Neuronal stem cell (in vitro differentiated cells): ENCODE measurements at places on chromosomes 1 and 21.

GRCh38 chr1:86541859-86542258, 5.0 kb upstream of the CLCA4 start:
- no peaks in the 10 kb centered on the region for H3K36me3 ChIP-seq
- H3K27me3 ChIP-seq, result no peaks in the 10 kb centered on the region
- H3K27ac ChIP-seq, result no peak overlapping the region
- no peaks in the 10 kb centered on the region for H3K4me1 ChIP-seq
- no peak overlapping the region for H3K4me3 ChIP-seq
- DNase-seq, result no peak

DNA sequence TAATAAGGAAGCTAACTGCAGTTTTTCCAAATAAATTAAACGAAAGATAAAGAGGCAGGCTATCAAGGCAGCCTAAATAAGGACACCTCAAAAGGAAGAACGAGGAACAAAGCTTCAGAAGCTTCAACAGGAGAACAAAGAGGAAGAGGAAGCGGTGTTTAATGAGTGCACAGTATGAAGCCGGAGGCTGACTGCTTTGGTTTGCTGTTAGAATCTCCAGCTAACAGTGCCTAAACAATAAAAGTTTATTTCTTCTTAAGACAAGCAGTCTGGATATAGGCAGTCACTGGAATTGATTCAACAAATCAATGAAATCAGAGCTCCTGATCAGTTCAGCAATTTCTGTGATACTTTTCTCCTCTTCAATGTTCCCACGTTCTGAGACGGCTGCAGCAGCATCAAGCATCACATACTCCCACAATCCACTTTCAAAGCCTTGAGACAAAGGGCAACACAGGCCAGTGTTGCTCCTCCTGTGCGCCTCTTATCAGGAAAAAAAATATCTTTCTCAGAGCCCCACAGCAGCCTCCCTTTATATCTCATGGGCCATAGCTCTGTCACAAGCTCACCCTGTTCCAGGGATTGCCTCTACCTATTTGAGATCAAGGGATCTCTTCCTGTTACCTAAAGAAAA, 365.6 kb upstream of the ST6GALNAC5 start:
- H3K36me3 ChIP-seq, result no peaks in the 10 kb centered on the region
- H3K4me3 ChIP-seq, result no peak overlapping the region
- DNase-seq, result peak; percentile 67
- H3K4me1 ChIP-seq, result peaks cover 24% of the 10 kb centered on the region
- peak overlapping the region; percentile 87 for H3K27ac ChIP-seq

GRCh38 chr1:241343956-241344355, 13.0 kb downstream of the RGS7 start:
- no peaks in the 10 kb centered on the region for H3K27me3 ChIP-seq
- no peak overlapping the region for H3K27ac ChIP-seq

DNA sequence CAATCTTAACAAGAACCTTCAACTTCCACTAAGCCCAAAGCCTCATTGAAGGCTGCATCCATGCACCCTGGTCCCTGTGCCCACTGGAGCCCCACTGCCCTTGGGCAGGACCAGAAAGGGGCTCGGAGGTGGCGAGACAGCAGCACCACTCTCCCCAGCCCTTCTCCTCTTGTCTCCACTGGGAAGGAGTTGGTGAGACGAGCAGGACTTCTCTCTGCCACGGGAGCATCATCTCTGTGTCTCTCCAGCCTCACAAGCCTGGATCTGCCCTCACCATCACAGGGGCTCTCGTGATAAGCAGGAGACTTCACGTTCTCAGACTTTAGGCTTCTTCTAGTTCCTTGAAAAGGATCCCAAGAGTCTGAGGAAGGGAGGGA, 7.2 kb upstream of the ETV3L start:
- no peaks in the 10 kb centered on the region for H3K27me3 ChIP-seq
- DNase-seq, result no peak
- H3K36me3 ChIP-seq, result no peaks in the 10 kb centered on the region
- peaks cover 10% of the 10 kb centered on the region for H3K4me1 ChIP-seq

DNA sequence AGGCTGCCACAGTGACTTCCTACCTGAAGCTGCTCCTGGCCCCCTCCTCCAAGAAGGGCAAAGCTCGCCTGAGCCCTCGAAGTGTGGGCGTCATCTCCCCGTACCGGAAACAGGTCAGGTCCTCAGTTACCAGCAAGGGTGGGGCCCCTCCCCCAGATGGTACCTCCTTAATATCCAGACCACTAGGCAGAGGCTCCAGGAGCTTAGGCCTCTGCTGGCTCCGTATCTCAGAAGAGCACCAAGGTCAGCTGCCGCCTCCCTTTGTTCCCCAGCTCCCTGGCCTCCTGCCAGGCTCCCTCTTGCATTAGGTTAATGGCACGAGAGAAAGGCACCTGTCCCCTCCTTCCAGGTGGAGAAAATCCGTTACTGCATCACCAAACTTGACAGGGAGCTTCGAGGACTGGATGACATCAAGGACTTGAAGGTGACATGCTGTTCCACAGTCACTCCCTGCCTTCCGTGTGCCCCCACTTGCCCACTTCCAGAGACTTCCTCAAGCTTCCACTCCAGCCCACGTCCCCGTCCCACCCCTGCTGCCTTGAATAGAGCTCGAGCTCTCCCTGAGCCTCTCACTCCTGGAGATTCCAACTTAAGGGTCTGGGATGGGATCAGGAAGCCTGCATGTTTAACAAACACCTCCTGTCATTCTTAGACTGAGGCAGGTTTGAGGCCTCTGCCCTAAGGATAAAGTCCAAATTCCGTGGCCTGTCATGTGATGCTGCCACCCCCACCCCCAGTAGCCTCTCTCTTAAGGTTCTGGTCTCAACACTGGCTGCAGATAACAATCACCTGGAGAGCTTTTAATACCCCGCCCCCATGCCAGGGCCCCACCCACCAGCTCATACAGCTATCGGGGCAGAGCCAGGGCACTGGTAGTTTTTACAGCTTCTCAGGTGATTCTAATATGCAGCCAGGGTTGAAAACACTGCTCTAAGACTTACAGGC, 8.3 kb downstream of the RHOC start:
- peaks cover 16% of the 10 kb centered on the region for H3K4me1 ChIP-seq
- no peaks in the 10 kb centered on the region for H3K27me3 ChIP-seq
- no peak overlapping the region for H3K27ac ChIP-seq
- H3K4me3 ChIP-seq, result no peak overlapping the region
- peaks cover 55% of the 10 kb centered on the region for H3K36me3 ChIP-seq

DNA sequence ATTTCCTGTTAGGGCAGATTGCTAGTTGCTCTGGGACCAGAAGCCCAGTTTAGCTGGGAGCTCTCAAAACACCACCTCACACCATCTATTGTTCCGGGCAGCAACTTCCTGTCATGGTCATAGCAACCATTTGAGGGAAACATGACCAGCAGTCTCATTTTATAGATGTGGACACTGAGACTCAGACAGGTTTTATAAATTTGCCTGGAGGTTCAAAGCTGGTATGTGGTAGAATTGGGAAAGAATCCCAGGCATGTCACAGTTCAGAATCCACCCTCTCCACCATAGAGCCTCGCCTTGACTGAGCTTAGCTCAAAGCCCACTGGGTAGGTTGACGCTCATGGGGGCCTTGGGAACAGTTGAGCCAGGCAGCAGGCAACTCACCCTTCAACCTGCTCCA, 14.0 kb upstream of the TRIM67 start:
- no peak overlapping the region for H3K4me3 ChIP-seq
- H3K4me1 ChIP-seq, result no peaks in the 10 kb centered on the region
- no peaks in the 10 kb centered on the region for H3K27me3 ChIP-seq
- H3K36me3 ChIP-seq, result no peaks in the 10 kb centered on the region
- H3K27ac ChIP-seq, result no peak overlapping the region

- no peak overlapping the region for H3K27ac ChIP-seq
- no peak overlapping the region for H3K4me3 ChIP-seq
- no peak for DNase-seq
- H3K4me1 ChIP-seq, result peaks cover 2% of the 10 kb centered on the region
Measured at GRCh38 chr1:33886496-33886895, 22.6 kb downstream of the HMGB4 start.

- no peaks in the 10 kb centered on the region for H3K36me3 ChIP-seq
- no peak overlapping the region for H3K27ac ChIP-seq
- H3K4me1 ChIP-seq, result peaks cover 9% of the 10 kb centered on the region
- no peaks in the 10 kb centered on the region for H3K27me3 ChIP-seq
- no peak for DNase-seq
Measured at GRCh38 chr21:26948194-26948593, 18.7 kb downstream of the ADAMTS5 start.

- H3K4me1 ChIP-seq, result peaks cover 2% of the 10 kb centered on the region
- no peak overlapping the region for H3K4me3 ChIP-seq
- no peak overlapping the region for H3K27ac ChIP-seq
Measured at GRCh38 chr1:155241841-155242264, 13.4 kb downstream of the ENTREP3 start.

DNA sequence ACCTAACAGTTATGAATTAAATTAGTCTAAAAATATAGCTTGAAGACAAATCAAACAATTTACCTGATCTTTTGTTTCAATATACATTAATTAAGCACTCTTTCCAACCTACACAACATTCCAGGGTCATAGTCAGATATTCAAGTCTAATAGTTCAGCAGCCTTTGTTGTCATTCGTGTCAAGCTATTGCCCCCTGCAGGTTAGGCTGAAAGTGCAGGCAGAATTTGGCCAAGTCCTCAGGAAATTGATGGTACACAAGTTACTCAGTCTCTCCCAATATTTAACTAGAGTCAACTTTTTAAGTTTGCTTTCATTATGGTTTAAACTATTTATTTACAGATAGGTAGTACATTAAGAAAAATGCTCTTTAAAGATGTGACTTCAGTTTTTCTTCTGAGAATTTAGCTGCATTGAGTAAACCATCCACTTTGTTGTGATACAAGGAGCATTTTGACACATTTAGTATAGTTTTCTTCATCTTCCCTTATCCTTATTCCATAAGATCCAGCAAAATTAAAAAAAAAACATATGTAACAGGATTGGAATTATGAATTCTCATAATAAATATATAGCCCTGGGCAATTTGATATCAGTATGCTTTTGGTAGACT, 130.3 kb upstream of the DPYD start:
- no peaks in the 10 kb centered on the region for H3K36me3 ChIP-seq
- DNase-seq, result peak; percentile 65
- peaks cover 18% of the 10 kb centered on the region for H3K27me3 ChIP-seq
- H3K4me1 ChIP-seq, result peaks cover 4% of the 10 kb centered on the region
- H3K27ac ChIP-seq, result no peak overlapping the region

- H3K27me3 ChIP-seq, result no peaks in the 10 kb centered on the region
- no peak overlapping the region for H3K4me3 ChIP-seq
- H3K4me1 ChIP-seq, result peaks cover 28% of the 10 kb centered on the region
Measured at GRCh38 chr1:219798283-219799030, 129.9 kb downstream of the SLC30A10 start.

DNA sequence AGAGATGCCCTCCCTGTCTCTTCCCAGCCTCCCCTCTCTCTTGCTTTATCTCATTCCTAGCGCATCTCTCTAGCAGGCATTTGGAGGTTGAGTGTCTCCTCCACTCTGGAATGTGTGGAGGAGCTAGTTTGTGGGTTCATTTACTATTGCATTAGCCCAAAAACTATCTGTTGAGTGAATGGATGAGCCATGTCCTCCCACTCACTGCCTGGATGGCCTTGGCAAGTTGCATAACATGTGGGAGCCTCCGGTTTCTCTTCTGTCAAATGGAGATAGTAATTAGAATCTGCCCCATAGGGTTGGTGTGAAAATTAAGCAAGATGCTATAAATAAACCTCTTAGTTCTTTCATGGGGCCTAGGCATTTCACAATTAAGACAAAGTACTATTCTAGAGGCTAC, 181.8 kb downstream of the KAZN start:
- no peaks in the 10 kb centered on the region for H3K27me3 ChIP-seq
- H3K36me3 ChIP-seq, result no peaks in the 10 kb centered on the region
- H3K4me1 ChIP-seq, result peaks cover 19% of the 10 kb centered on the region
- DNase-seq, result no peak
- H3K27ac ChIP-seq, result no peak overlapping the region
- no peak overlapping the region for H3K4me3 ChIP-seq

DNA sequence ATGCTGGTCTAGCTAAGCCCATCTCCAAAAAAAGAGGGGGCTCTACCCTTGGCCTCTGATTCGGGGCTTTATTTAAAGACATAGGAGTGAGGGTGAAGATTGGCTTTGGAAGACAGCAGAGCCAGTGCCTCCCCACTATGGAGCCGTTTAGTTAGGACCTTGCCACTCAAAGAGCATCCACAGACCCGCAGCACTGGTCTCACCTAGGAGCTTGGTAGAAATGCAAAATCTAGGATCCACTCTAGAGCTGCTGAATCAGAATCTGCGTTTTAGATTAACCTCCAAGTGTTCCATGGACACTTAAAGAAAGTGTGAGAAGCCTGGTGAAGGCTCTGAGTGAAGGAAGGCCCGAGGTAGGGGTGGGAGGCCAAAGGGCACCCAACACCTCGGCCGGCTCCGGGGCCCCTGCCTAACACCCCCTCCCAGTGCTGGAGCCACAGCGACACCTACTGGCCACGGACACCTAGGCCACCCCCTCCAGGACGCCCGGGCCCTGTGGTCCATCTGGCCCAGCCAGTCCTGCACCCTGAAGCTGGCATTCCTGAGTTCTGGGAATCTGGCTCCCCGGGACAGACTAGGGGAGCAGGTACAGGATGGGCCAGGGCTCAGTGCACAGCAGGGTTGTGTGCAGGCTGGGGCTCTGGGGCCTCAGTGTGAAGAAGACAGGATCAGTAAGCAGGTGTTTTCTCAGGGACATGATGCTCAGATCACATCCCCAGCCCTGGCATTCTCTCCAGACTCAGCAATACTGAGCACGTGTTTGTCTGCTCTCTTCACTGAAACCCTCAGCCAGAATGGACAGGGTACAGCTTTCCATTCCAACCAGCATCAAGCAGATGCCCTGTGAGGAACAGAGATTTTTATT, 79.2 kb downstream of the TMEM53 start:
- H3K36me3 ChIP-seq, result peaks cover 13% of the 10 kb centered on the region
- peak; percentile 77 for DNase-seq
- H3K27me3 ChIP-seq, result no peaks in the 10 kb centered on the region
- H3K4me1 ChIP-seq, result peaks cover 12% of the 10 kb centered on the region

GRCh38 chr1:62509028-62509427, 72.2 kb downstream of the USP1 start:
- H3K4me1 ChIP-seq, result no peaks in the 10 kb centered on the region
- no peak overlapping the region for H3K4me3 ChIP-seq
- no peak for DNase-seq
- H3K27ac ChIP-seq, result no peak overlapping the region

DNA sequence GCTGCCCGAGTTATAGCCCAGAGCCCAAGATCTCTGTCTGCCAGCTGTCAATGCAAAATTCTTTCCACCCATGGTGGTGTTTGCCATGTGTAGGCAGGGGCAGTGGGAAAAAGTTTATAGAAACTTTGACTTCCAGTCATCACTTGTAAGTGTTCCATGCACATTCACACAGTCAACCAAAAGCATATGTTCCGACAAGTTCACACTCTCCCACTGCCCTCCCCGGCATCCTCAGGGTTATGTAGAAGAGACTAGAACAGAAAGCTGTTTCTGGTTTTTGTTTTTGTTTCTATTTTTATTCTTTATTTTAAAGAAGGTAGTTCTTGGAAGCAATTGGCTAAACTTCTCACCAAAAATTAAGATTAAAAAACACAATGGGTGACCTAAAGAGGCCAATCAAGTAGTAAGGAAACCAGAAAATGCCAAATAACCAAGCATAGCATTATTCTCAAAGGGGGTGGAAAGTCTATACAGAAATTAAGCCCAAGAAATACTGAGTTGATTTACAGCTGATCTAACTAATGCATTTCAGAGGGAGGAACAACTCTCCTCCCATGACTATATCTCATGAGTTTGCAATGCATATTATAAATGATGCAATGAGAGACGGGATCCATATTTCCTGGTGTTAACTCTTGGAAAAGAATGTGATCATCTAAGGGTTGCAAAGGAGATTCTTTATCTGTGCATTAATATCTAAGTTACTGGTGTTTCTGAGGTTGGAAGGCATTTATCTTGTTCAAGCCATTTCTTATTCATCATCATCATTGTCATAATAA, 91.5 kb upstream of the ETS2 start:
- no peaks in the 10 kb centered on the region for H3K27me3 ChIP-seq
- H3K36me3 ChIP-seq, result no peaks in the 10 kb centered on the region
- no peaks in the 10 kb centered on the region for H3K4me1 ChIP-seq
- H3K27ac ChIP-seq, result no peak overlapping the region
- H3K4me3 ChIP-seq, result no peak overlapping the region
